Astrocyte of the spinal cord (primary cell): ENCODE measurements at places on chromosomes 1 and 21.

DNA sequence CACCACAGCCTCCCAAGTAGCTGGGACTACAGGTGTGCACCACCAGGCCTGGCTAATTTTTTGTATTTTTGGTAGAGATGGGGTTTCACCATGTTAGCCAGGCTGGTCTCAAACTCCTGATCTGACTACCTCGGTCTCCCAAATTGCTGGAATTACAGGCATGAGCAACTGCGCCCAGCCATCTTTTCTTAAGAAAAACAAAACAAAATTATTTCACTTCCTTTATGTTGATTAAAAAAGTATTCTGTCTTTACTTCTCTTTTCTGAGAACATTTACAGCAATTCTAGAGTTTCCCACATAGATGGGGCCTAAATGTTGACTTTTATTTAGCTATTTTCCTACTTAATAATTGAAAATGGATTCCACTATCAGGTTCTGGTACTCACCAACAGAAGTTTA is 17.3 kb upstream of the TMEM183A start:
- no peak for DNase-seq

GRCh38 chr1:7060745-7061144 is 275.5 kb downstream of the CAMTA1 start:
- no peak for DNase-seq

GRCh38 chr1:200314085-200314750 is 95.6 kb downstream of the ZNF281 start:
- peak; percentile 41 for DNase-seq

GRCh38 chr1:24925082-24925779 is 4.8 kb downstream of the RUNX3 start:
- no peak for DNase-seq

GRCh38 chr1:117122330-117123025 is 929 bp upstream of the TRIM45 start:
- no peak for DNase-seq

GRCh38 chr1:914131-914890 is 9.4 kb upstream of the SAMD11 start:
- no peak for DNase-seq

GRCh38 chr1:14873677-14874076 is 275.2 kb downstream of the KAZN start:
- DNase-seq = no peak

DNA sequence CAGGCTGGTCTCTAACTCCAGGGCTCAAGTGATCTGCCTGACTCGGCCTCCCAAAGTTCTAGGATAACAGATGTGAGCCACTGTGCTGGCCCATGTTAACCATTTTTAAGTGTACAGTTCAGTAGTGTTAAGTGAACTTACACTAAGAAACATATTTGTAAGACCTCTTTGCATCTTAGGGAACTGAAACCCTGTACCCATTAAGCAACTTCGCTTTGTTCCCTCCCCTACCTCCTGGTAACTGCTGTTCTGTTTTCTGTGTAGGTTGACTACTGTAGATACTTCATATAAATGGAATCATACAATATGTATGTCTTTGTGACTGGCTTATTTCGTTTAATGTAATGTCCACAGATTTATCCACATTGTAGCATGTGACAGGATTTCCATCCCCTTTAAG is 11.0 kb downstream of the NUDC start:
- DNase-seq = no peak

GRCh38 chr1:23650344-23650990 is 41.1 kb upstream of the RPL11 start:
- no peak for DNase-seq

DNA sequence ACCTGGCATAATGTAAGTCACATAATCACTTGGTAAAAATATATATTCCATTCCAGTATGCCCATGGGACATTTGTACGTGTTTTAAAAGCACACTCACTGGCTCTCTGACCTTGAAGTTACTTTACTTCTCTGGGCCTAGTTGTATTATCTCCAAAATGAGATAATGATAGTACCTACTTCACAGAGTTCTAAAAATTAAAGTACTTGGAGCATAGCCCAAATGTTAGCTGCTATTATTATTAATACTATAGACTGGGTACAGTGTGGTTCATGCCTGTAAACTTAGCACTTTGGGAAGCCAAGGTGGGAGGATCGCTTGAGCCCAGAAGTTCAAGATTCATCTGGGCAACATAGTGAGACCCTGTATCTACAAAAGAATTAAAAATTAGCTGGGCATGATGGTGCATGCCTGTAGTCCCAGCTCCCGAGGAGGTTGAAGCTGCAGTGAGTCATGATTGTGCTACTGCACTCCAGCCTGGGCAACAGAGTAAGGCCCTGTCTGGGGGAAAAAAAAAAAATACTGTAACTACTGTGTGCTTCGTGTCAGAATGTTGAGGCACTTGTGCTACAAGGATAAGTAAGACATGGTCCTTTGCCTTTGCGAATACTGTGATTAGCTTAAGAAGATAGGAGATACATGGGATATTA is 45.7 kb downstream of the TDRD5 start:
- no peak for DNase-seq

GRCh38 chr1:231206856-231207255 is 34.2 kb upstream of the GNPAT start:
- no peak for DNase-seq

DNA sequence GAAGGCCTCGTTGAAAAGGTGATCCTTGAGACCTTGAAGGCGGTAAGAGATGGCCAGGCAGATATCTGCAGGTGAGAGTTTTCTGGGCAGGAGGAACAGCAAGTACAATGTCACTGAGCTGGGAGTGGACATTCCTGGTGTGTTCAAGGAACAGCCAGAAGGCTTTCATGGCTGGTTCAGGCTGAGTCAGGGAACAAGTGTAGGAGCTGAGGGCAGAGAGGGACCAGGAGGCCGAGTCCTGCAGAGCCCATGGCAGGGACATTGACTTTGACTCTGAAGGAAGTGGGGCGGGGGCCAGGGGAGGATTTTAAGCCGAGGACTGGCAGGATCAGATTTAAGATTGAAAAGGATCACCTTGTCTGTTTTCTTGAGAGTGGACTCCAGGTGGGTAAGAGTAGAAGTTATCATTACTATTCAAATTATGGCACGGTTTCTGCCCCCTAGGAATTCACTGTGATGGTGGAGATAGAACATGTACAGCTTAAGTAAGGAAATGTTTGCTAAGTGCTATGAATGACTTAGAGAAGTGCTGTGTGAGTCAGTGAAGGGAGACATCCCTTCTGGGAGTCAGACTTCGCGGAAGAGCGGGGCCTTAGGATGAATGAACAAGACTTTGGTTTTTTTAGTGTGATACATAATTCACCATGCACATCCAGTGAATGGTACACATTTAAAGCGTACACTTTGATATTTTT is 202.3 kb downstream of the KIF26B start:
- DNase-seq = no peak

DNA sequence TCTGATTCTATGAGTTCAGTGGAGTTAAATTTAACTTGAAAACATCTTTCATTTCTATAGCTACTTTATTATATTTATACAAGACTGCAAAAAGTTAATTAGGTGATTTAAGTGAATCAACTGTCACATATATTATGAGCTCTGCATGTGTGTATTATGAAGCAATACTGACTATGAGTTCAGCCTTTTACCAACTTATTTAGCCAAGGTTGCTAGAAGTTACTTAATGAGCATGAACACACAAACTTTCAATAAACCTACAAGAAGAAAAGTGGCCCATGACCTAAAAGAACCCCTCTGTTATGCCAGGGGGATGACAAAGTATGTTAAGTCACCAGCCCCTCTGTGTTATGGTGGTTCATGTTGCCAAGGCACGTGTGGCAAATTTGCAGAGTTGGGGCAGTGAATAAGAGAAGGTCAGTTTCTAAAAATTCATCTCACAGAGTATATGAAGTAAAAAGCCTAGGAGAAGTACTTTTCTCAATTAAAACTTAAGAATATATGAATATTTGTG is 86.7 kb upstream of the LYPLAL1 start:
- DNase-seq = no peak

- no peak for DNase-seq
Observed at GRCh38 chr1:3586986-3587759, 24.1 kb downstream of the MEGF6 start.

GRCh38 chr1:24926563-24927249 is 3.4 kb downstream of the RUNX3 start:
- DNase-seq = no peak

- DNase-seq = peak; percentile 22
Observed at GRCh38 chr1:247373721-247374141, 42.1 kb upstream of the ZNF496 start.

DNA sequence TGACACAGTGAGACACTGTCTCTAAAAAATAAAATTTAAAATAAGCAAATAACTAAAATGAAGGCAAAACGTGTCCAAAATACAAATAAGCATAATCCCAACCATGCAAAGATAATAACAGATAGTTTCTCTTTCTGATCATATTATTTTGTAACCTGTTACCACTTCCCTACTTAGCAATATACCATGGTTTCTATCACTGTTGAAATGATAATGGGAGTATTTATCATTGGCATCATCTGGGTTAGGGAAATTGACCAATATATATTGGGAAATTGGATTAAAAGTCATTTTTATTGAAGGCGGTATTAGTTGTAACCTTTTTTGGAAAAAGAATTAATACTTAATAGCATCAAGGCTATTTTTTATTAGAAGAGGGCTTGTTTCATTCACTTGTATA is 47.0 kb downstream of the USP25 start:
- no peak for DNase-seq

DNA sequence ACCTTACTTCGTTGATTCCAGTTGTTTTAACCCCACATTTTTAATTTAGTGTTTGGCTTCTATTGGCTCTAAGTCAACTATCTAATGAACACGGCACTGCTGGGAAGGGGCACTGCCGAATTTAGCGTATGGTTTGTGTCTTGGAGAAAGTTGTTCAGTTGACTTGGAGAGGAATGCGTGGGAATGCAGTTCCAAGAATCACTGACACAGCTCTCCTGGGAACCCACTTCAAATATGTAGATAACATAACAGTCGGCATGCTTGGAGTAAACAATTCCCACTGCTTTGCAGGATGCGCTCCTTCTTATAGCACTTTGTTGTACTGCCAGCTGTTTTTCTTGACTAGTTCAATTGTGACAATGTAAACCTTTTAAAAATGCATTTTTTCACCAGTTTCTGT is 104.3 kb downstream of the RYR2 start:
- DNase-seq = no peak

DNA sequence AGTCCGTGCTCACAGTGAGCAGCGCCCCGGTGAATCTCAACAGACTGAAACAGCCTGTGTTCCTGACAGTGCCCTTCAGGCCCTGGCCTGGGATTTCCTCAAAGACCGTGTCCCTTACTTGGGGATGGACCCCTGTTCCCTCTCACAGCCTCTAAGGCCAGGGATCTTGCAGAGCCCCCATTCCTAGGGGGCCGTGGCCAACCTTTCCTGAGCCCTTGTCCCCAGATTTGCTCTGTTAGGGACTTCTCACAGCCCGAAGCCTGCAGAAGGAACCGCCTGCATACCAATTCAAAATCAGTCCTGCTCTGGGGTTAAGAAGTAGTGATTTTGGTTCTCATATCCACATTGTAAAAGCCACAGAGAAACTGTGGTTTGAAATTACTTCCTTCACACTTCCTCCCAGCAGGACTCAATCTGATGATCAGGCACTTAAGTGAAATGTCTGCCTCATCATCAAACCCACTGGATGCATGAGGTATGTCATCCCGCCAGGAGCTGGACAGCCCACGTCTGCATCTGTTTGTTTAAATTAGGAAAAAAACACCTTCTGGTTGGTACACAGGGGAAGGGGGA is 14.9 kb downstream of the ABCA4 start:
- peak; percentile 71 for DNase-seq

- DNase-seq = peak; percentile 50
Observed at GRCh38 chr1:32241001-32241763, 5.8 kb upstream of the FAM167B start.

- no peak for DNase-seq
Observed at GRCh38 chr1:30200161-30200560, 523.2 kb downstream of the MATN1 start.

DNA sequence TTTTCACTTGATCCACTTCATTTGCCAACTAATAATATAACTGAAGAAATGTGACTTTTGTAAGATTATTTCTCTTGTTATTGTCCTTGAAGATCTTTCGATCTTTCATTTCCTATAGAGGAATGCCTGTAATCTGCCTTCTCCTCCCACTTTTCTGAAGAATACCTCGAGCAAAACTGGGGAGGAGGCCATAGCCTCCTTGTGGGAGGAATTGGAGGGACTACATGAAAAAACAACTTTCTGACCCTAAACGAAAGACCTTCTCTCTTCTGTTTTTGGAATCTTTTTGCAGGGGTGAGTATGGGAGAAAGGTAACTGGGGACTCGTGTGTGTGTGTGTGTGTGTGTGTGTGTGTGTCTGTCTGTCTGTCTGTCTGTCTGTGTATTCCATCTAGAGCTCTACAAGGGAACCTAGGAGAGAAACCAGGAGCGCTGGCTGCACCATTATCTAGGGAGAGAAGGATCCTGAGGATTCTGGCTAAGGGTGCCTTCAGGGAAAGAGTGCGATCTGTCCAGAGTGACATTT is 32.4 kb upstream of the MAB21L3 start:
- DNase-seq = no peak

DNA sequence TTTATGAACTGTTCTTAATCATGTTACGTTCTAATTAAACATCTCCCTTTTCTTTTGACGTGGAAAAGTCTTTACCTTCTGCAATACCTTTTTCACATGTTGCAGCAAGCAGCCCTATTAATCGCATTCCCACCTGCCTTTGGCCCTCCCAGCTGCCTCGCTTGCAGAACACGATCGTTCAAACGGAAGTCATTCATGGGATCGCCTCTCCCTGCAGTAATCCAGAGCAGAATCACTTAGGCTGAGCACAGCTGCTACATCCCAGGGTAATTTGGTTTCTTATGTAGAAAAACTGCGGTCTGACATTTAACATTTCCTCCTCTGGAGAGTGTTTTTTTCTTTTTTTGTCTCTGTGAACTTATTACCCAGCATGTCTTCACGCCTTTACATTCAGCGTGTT is 206.3 kb downstream of the KIF26B start:
- no peak for DNase-seq

- DNase-seq = no peak
Observed at GRCh38 chr1:199866210-199866617, 161.3 kb upstream of the NR5A2 start.

DNA sequence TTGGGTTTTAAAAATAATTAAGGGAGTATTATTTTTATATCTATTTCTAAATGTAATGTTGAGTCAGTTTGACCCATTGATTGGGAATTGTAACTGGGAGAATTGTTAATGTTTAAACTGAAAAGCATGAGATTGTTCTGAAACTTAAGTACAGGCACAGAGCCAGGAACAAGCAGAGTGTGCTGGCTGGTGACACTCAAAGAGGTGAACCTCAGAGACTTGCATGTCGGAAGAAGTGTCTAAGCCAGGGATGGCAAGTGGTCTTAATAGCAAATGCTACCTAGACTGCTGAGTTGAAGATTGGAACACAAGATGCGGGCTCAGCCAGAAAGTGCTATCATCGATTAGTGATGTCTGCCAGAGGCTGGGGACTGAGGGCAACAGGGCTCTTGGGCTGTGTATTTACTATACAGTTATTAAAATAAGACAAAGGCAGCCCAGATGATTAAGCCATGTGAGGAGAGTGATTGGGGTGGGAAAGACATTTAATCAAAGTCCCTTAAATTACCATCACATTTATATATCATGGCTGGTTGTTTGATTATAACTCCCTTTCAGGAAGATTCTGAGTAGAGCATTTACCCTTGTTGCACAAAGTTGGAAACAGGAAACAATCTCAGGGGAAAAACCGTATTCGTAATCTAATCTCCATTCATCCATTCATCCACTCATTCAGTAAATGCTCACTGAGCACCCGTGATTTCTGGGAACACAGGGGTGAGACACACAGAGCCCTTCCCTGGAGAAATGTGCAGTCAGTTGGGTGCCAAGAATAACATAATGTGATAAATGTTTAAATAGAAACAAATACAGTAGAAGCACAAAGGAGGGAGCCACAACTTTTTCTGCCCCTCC is 42.8 kb downstream of the C8A start:
- DNase-seq = no peak

- no peak for DNase-seq
Observed at GRCh38 chr1:59229138-59229537, 67.8 kb upstream of the FGGY start.
